MCF 10A (cell line): ENCODE measurements at places on chromosomes 13 and 19. TPM values are rescaled to one million over a fixed set of nuclear protein-coding genes. Genes with fewer than 3 reads are reported as not detected.

The PDE4C gene
- total RNA-seq = 0.42 and 0.54 TPM in 2 replicates

The CGB1 gene
- not detected in 2 replicates for total RNA-seq

The ILF3 gene
- total RNA-seq = 278 and 297 TPM in 2 replicates

The ATP12A gene
- not detected in 2 replicates for total RNA-seq

The PCDH8 gene
- not detected in 2 replicates for total RNA-seq

The MCF2L gene
- total RNA-seq = not detected in 2 replicates

The ARRDC2 gene
- total RNA-seq = 14.1 and 18.8 TPM in 2 replicates

The ZNF554 gene
- total RNA-seq = 3.1 and 4.0 TPM in 2 replicates

The C5AR2 gene
- 2.4 and 2.8 TPM in 2 replicates for total RNA-seq

The GJA3 gene
- 3.0 and 4.7 TPM in 2 replicates for total RNA-seq

The OVOL3 gene
- total RNA-seq = not detected in 2 replicates

The BRME1 gene
- total RNA-seq = 0.75 and 1.8 TPM in 2 replicates

The TRPC4 gene
- total RNA-seq = not detected in 2 replicates

The COX7A1 gene
- not detected in 2 replicates for total RNA-seq

DNA sequence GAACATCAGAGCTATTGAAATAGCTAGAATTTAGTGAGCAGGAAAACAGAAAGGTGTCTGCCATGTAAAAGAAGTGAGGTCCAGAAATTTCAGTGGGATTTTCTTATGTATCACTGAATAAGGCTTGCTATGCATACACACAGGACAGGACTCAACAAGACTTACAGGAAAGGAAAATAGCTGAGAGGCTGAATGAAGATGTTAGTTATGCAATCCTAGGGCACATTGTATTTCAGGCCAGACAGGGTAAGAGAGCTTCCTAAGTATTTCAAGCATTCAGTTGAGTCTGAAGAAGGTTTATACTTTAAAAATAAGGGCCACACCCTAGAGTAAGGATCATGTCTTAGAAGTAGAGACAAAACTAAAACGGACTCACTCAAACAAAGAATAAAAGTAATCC lies 419.9 kb upstream of the PRR20A start:
- DNase-seq = peak; percentile 42

GRCh38 chr13:101596803-101597202 lies 144.3 kb downstream of the ITGBL1 start:
- DNase-seq = no peak

DNA sequence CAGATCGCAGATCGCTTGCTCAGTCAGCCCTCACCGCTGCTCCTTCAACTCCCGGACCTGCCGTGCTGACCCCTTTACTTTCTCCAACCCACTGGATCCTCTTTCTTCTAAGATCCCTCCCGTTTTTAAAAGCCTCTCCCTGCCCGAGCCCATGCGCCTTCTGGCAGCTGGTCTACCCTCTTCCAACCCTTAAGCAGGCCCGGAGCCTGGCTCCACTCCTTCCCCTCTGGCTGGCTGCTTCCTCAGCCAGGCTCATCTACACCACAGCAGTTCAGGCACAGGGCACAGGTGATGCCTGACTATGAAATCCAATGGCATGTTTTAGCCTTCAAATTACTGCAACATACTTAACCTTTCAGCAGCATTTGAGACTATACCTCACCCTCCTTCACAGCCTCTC lies 63.8 kb upstream of the PABPC3 start:
- DNase-seq = no peak

GRCh38 chr19:15368798-15369593 lies 10.6 kb downstream of the AKAP8 start:
- DNase-seq = no peak

GRCh38 chr13:73278186-73278585 lies 219.4 kb downstream of the KLF5 start:
- DNase-seq = no peak

GRCh38 chr19:5803441-5803751 lies 1.5 kb upstream of the NRTN start:
- DNase-seq = no peak

DNA sequence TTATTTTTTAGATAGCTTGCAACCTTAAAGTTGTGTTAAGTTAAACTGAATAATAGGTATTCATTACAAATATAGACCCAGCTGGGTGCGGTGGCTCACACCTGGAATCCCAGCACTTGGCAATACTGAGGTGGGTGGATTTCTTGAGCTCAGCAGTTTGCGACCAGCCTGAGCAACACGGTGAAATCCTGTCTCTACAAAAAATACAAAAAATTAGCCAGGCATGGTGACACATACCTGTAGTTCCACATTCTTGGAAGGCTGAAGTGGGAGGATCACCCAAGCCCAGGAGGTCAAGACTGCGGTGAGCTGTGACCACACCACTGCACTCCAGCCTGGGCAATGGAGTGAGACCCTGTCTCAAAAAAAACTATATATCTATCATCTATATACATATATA lies 386.5 kb downstream of the PCDH17 start:
- DNase-seq = no peak

DNA sequence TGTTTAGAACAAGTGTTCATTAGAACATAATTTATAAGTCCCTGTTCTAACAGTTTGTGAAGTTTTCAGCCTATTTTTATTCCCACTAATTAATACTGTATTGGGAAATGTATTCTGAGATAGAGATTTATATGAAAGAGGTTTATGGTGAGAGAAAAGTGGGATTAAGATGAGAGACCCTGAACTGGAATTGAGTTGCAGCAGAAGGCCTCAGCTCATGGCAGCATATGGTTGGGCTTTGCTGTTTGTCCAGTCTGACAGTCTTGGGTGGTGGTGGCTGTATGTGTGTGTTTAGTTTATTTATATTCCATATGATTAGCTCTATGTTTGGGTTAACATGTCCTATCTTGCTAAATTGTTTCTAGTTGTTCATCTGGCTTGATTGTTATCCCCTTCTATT lies 575.1 kb downstream of the SLITRK5 start:
- peak; percentile 6 for DNase-seq

DNA sequence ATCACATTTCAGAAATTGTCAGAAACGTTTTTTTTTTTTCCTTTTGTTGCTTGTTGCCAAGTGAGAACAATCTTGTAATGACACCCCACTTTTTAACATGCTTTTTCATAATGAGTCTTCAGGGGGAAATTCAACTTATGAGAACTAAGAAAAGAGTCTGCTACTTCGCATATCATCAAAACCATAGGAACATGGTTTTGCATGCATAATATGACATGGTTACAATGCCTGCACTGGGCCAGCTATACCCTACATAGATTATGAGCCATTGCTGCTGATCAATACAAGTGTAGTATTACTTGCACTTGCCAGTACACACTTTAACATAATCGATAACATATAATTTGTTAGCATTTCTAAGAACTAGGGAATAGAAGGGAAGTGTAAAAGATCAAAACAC lies 191.0 kb upstream of the NBEA start:
- no peak for DNase-seq

DNA sequence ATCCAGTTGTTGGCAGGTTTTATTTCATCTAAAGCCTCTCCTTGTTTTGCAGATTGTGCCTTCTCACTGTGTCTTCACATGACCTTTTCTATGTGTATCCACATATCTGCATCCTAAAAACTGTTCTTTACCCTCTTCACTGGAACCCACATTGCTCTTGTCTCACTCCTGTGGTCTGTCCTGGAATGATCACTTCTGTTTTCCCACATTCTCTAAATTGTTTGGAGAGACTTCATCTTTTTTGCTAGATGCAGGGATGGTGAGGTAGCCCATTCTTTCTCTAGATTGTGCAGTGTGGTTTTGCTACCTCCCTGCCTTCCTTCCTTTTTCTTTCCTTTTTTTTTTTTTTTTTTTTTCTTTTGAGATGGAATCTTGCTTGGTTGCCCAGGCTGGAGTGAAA lies 608.6 kb upstream of the MIR17HG start:
- DNase-seq = no peak

GRCh38 chr19:49427855-49428546 lies 2.8 kb downstream of the GFY start:
- DNase-seq = no peak

GRCh38 chr13:42894765-42895243 lies 97.2 kb downstream of the EPSTI1 start:
- peak; percentile 92 for DNase-seq

- no peak for DNase-seq
Observed at GRCh38 chr13:70964874-70965273, 856.6 kb upstream of the KLHL1 start.

DNA sequence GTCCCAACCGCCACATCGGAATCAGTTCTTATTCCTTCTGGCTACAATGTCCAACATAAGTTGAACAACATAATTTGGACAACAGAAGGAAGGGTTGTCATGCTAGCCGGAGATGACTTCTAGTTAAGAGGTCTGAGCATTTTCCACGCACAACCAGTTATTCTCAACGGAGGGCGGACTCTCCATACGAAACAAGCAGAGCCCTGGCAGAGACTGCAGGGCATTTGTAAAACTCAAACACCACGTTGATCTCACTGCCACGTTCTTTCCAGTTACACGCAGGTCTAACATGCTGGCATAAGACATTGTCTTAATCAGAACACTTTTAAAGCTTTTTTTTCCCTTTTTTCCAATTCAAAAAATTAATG lies 38.3 kb upstream of the DCUN1D2 start:
- DNase-seq = no peak

GRCh38 chr19:12800923-12801465 lies 606 bp downstream of the PRDX2 start:
- DNase-seq = no peak

DNA sequence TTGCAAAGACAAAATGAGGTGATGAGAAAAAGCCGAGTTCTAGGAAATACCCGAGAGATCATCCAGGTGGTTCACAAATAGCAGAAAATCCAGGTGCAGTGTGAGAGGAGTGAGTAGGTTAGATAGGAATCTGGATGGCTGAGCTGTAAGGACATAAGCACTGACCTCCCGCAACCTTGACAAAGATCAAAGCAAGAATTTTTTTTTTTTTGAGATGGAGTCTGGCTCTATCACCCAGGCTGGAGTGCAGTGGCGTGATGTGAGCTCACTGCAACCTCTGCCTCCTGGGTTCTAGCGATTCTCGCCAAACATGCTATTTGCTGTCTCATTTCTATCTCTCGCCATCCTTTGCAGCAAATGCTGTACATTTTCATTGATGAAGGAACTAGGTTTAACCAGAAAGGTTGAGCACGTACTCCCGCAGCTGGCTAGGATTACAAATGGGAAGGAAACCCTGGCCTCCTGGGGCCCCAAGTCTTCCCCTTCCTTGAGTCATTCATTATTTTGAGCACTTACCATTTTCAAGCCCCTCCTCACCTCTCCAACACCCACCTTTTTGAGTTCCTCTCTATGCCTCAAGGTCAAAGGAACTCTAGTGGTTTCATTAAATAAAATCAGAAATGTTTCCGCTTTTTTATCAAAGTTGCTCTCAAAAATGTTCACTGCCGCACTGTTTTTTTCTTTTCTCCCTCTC lies 38.8 kb downstream of the NLRP12 start:
- DNase-seq = no peak

GRCh38 chr13:51547425-51548176 lies 36.7 kb upstream of the WDFY2 start:
- no peak for DNase-seq

DNA sequence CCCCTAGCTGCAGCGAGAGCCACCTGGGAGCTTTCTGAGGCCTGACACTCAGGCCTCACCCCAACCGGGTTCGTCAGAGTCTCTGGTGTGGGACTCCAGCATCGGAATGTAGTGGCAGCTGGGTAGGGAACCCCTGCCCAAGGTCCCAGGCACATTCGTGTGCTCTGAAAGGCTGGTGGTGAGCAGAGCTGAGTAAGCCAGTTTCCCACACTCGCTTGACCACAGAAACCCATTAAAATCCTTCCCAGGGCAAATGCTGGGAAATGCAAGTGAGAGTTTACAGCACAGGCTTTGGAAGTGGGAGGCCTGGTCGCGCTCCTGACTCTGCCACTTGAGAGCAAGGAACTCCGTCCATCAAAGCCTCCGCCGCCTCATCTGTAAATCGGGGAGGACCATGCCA lies 4.2 kb downstream of the TRAPPC6A start:
- no peak for DNase-seq

GRCh38 chr19:29965492-29965891 lies 23.5 kb downstream of the URI1 start:
- no peak for DNase-seq

GRCh38 chr13:111663953-111664421 lies 343.5 kb downstream of the TEX29 start:
- no peak for DNase-seq

GRCh38 chr13:50248516-50249143 lies 233.4 kb downstream of the KCNRG start:
- no peak for DNase-seq

- DNase-seq = no peak
Observed at GRCh38 chr13:40120781-40121180, 465.3 kb downstream of the COG6 start.

- DNase-seq = no peak
Observed at GRCh38 chr13:50209631-50210030, 194.4 kb downstream of the KCNRG start.

DNA sequence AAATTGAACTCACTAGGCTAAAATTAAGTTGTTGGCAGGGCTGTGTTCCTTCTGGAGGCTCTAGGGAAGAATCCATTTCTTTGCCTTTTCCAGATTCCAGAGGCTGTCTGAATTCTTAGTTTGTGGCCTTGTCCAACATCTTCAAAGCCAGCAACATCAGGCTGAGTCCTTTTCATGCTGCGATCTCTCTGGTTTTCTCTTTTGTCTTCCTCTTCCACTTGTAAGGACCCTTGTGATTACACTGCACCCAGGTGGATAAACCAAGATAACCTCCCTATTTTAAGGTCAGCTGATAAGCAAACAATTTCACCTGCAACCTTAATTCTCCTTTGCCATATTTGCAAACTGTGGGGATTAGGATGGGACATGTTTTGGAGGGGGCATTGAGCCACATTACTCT lies 11.5 kb downstream of the UTP14C start:
- DNase-seq = no peak

GRCh38 chr19:38838208-38838985 lies 6.8 kb upstream of the ECH1 start:
- DNase-seq = peak; percentile 92

- DNase-seq = no peak
Observed at GRCh38 chr19:8259142-8259921, 48.8 kb downstream of the CD320 start.

DNA sequence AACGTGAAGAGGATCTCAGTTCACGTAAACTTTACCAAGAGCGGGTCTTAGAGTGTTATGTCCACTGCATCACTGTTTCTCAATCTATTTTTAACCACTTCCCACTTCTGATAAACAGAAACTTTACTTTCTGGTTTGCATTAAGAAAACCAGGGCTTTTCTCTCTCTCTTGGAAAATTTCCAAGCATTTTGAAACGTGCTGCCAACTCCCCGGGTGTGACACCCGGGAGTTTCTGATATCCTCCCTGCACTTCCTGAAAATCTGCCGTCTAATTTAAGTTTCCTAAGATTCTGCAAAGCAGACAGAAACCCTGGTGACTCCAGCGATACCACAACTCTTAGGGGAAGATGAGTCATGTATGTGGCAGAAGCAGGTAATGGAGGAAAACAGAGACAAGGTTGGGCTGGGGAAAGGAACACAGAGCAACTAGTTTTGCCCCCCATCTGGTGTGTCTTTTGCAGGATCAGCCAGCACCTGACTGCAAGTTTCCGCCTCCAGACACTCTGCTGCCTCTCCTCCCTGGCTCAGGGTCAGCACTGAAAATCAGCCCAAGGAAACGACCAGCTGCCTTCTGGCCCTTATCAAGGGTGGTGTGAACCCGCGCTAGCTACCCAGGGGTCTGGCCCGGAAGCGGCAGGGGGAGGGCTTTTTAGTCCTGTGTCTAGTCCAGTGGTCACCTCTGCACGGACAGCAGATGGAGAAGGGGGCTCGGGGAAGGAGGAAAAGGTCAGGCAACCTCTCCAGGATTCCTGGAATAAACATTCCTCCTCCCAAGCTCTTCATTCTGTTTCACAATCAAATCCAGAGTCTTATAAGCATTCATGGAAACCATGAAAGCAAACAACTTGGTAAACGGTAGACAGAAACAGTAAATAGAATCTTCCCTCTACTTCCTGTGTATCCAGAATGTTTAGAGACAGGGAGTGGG lies 11.3 kb upstream of the FFAR2 start:
- peak; percentile 83 for DNase-seq
